Right renal cortex interstitium (tissue), 3 donors: ENCODE measurements at places on chromosomes 12 and 14.

GRCh38 chr14:47257013-47257412, 418.4 kb downstream of the MDGA2 start:
- DNase-seq, result no peak

GRCh38 chr12:89062996-89063395, 289.3 kb downstream of the DUSP6 start:
- DNase-seq, result no peak

- DNase-seq, result no peak
Measured at GRCh38 chr14:104286086-104286485, 147.7 kb downstream of the KIF26A start.

- DNase-seq, result no peak
Measured at GRCh38 chr12:59404109-59404650, 191.6 kb upstream of the SLC16A7 start.

GRCh38 chr14:34826661-34827060, 48.5 kb downstream of the BAZ1A start:
- DNase-seq, result no peak

GRCh38 chr12:11656550-11656949, 7.1 kb downstream of the ETV6 start:
- no peak for DNase-seq

DNA sequence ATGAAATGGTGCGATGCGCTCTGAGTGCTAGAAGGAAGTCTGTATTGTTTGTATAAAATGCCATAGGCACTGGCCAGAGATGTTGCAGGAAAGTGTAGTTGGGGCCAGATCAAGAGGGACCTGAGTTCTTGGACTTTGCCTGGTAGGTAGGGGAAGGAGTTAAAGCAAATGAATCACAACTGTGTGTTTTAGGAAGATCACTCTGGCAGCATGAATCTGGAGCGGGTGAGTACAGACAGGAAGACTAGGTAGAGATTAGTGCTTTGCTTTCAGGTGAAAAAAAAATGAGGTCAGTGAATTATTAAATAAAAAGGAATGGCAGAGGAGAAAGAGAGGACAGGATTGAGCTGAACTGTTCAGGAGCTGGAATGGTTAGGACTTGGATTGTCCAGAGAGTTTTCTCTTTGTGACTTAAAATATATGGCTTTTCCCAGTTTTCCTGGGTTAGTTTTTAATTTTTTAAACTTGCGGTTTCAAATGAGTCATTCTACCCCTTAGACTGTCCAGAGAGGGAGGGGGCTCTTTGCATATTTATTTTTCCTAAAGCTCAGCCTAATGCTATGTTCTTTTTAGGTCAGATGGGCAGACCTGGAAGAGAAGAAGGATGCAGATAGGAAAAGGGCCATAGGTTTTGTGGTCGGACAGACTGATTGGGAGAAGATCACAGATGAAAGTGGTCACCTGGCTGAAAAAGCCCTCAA, 41.1 kb downstream of the PROX2 start:
- no peak for DNase-seq

GRCh38 chr14:22613106-22613695, 15.1 kb downstream of the ABHD4 start:
- no peak for DNase-seq

GRCh38 chr12:30795410-30796312, 40.9 kb upstream of the CAPRIN2 start:
- no peak for DNase-seq

- no peak for DNase-seq
Measured at GRCh38 chr12:108106599-108106998, 22.5 kb upstream of the WSCD2 start.

- no peak for DNase-seq
Measured at GRCh38 chr14:84228702-84229101, 1301.2 kb upstream of the FLRT2 start.

- DNase-seq, result no peak
Measured at GRCh38 chr12:132389526-132390286, 60.3 kb upstream of the GALNT9 start.

DNA sequence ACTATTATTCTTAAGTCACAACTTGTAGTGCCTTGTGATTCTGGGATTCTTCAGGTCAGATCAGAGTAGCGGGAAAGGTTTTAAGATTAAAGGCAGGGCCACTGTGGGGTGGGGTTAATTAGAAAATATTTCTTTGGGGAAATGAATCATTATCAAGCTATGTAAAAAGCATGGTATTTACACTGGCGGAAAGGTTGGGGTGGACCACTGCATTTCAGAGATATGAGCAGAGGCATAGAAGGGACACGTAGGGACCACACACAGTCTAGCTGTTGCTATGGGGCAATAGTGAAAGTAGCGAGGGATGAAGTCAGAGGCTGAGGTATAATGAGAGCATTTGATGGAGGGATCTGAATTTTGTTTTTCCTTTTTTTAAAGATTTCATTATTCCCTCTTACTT, 31.7 kb upstream of the KCNH3 start:
- no peak for DNase-seq

- no peak for DNase-seq
Measured at GRCh38 chr12:4177262-4177661, 96.3 kb upstream of the CCND2 start.

DNA sequence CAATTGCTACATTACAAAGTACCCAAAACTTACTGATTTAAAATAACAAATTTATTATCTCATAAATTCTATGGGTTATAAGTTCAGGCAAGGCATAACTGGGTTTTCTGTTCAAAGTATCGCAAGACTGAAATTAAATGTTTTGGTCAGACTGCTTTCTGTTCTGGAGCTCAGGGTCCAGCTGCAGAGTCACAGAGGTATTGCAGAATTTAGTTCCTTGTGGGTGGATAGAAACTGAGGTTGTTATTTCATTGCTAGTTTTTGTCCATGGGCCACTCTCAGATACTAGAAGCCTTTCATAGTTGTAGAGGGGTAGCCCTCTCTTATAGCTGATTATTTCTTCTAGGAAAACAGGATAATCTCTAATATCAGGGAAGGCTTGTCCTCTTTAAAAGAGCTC, 467.9 kb downstream of the TRHDE start:
- DNase-seq, result no peak

- DNase-seq, result no peak
Measured at GRCh38 chr12:60101715-60102114, 505.9 kb downstream of the SLC16A7 start.

GRCh38 chr14:58765418-58765831, 127.7 kb downstream of the DACT1 start:
- DNase-seq, result no peak

- DNase-seq, result peak; percentile 43
Measured at GRCh38 chr14:25759256-25759655, 709.3 kb upstream of the STXBP6 start.

DNA sequence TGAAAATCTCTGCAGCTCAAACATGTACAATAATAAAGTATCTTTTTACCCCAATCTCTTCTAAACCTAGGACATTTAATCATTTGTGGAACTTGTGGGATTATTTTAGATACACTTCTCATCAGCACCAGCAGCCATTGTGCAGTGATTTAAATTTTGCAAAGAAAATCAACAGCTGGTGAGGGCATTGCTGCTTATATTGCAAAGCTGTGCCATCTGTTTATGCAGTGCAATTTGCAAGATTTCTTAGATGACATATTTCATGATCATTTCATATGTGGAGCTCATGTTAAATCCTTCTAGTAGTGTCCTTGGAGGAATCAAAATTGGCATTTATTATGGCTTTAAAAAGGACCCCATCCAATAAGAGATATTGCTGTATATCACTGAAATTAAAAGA, 320.7 kb downstream of the BTG1 start:
- no peak for DNase-seq

- no peak for DNase-seq
Measured at GRCh38 chr14:30994681-30995620, 30.5 kb upstream of the AP4S1 start.

DNA sequence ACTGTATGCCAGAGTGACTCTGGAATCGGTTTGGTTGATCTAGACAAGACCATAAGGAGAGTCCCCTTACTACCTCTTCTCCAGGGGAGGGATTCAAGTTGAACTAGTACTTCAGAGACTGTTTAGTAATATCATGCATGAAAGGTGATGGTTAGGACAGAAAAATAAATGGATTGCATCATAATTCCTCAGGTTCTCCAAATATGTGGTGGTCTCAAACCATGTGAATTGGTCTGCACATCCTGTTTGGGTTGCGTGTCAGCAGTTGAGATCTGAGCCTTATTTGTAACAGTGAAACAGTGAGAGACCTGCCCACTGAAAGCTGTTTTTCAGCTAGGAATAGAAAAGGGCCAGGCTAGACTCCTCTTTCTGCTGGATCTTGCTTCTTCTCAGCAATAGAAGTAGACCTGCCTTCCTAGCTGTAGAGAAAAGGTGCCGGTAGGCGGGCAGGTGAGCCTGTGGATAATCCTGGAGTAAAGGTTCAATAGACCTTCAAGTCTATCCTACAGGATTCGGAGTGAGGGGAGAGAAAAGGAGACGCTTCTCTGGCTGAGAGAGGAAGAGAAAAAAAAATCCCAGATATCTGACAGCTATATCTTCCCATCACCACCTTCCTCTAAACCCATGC, 258.5 kb upstream of the E2F7 start:
- no peak for DNase-seq

- DNase-seq, result no peak
Measured at GRCh38 chr12:39252628-39253027, 190.3 kb downstream of the KIF21A start.

GRCh38 chr12:107091381-107091780, 2.0 kb downstream of the CRY1 start:
- DNase-seq, result no peak

- peak; percentile 46 for DNase-seq
Measured at GRCh38 chr12:44930972-44931600, 55.0 kb upstream of the NELL2 start.

- DNase-seq, result no peak
Measured at GRCh38 chr12:121620333-121620891, 5.9 kb upstream of the ORAI1 start.

GRCh38 chr14:101126731-101127130, 223.2 kb upstream of the RTL1 start:
- no peak for DNase-seq

DNA sequence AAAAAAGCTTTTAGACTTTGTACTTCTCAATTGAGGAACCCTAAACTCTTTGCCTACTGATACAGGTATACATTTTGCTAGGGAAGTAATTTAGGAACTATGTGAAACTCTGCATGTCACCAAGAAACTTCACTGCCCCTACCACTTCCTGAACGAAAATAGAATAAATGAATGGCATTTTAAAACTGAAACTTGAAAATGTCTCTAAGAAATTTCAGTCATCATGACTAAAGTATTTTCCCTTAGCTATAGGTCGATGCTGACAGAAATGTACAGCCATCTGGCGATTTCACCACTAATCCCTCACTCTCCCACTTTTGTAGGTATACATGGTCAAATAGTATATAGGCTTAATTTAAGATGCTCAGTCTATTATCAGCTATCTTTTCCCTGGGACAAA, 194.9 kb upstream of the SYT10 start:
- no peak for DNase-seq

- peak; percentile 53 for DNase-seq
Measured at GRCh38 chr14:64825509-64825908, 54.2 kb downstream of the SPTB start.

DNA sequence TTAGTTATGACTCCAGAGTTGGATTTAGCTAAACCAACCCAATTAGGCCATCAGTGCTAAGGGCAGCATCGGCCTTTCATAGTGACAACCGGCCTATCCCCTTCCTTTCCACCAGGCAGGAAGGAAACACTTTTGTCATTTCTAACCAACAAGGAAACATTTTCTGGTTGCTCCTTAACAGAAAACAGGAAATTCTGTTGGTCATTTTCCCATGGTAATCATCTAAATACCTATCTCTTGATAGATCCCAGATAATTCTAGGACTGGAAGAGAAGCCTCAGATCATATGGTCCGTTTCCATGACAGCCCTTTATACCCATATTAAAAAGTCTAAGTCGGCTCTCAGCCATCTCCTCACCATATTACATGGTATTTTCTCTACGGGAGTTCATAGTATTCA, 79.2 kb upstream of the USP44 start:
- no peak for DNase-seq

- DNase-seq, result no peak
Measured at GRCh38 chr12:46436747-46437146, 64.2 kb upstream of the SLC38A2 start.

GRCh38 chr14:57831981-57832380, 33.9 kb downstream of the SLC35F4 start:
- peak; percentile 24 for DNase-seq

GRCh38 chr12:65962921-65963861, 138.9 kb downstream of the HMGA2 start:
- DNase-seq, result no peak

DNA sequence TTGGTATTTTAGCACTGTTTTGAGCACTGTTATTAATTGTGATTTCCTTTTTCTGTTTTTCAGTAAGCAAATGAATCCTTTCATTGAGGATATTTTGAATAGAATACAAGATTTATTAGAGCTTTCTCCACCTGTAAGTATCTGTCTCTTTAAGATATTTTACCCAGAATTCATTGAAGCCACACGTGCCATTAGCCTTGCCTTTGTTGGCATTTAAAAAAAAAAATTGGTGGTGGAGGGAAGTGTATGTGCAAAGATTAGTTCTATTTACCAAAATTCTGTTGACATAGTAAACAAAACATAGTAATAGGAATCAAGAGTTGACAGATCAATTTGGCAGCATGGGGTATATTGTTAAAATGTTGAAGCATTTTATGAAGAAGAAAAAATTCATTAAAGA, 23.8 kb downstream of the XPOT start:
- no peak for DNase-seq

DNA sequence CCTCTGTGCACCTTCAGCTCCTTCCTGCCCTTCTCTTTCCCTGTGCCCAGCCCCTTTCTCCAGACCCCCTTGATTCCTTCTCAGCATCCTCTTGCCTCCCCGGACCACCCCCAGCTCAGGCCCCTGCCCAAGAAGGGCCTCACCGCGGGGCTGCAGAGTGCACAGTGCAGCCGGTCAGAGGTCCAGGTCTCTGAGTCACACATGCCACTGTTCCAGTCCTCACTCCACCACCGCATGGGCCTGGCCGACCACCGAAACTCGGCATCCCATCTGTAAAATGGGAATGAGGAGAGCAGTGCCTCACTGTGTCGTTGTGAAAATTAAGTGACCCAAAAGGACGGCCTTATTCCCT, 13.3 kb downstream of the BDKRB1 start:
- no peak for DNase-seq

DNA sequence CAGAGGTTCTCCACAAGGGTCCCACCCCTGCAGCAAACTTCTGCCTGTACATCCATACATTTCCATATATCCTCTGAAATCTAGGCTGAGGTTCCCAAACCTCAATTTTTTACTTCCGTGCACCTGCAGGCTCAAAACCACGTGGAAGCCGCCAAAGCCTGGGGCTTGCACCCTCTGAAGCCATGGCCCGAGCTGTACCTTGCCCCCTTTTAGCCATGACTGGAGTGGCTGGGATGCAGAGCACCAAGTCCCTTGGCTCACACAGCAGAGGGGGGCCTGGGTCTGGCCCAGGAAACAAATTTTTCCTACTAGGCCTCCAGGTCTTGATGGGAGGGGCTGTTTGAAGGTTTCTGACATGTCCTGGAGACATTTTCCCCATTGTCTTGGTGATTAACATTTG, 84.4 kb downstream of the FSCB start:
- no peak for DNase-seq

DNA sequence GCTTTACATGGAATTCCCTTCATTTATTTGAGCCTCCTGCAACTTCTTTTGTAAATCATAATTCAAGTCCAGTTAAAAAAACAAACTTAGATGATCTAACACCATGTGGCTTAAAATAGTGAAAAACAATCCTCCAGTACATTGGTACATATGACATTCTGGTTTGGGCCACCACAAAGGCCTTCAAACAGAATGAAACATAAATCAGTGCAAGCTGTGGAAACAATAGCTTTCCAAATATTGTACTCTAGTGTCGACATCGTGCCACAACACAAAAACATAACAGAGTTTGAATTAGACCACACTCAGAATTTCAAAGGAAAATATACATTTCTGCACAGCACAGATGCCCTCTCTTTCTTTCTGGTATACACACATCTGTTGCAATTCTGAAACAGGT, 751.3 kb downstream of the SLC6A15 start:
- no peak for DNase-seq
